ENCODE measurements at places on chromosomes 1 and 21.

- no peak for DNase-seq
These were observed 111.4 kb upstream of the SNX7 start for GRCh38 chr1:98550076-98550475.

DNA sequence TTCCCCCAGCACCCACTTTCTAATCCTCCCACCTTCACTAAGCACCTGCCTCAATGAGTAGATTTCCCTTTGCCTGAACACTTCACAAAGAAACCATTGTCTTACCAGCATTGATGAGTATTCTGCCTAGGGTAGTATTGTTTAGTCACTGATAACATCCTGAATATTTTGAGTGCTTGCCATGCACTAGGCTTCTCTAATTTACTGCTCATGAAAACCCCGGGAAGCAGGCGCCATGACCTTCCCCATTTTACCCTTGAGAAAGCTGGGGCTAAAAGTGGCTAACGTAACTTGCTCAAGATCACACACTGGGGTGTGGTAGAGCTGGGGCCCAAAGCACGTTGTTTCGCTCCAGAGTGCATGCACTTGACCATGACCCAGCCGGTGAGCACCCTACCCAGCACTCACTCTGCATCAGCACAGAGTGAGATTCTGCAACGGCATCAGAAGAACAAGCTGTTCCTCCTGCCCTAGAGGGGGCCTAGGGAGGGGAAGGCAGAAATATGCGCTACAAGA is 10.6 kb upstream of the F3 start:
- DNase-seq = no peak

- DNase-seq = no peak
These were observed 61.6 kb upstream of the ADARB1 start for GRCh38 chr21:45012662-45013259.

GRCh38 chr1:45071567-45071966 is 59.5 kb downstream of the UROD start:
- DNase-seq = no peak

Data from muscle of back (tissue), 13 donors.